ENCODE measurements at places on chromosomes 11 and 22. TPM values are rescaled to one million over a fixed set of nuclear protein-coding genes. Genes with fewer than 3 reads are reported as not detected.

PATE2 gene
- total RNA-seq = not detected

GNB1L gene
- total RNA-seq = 5.0 TPM

EI24 gene
- 21.9 TPM for total RNA-seq

GAB2 gene
- total RNA-seq = 14.4 TPM

FOLR3 gene
- 0.44 TPM for total RNA-seq

PHLDB1 gene
- total RNA-seq = 1.8 TPM

RAC2 gene
- total RNA-seq = 478 TPM

RAB36 gene
- total RNA-seq = 1.1 TPM

LRRC74B gene
- total RNA-seq = 0.10 TPM

DNA sequence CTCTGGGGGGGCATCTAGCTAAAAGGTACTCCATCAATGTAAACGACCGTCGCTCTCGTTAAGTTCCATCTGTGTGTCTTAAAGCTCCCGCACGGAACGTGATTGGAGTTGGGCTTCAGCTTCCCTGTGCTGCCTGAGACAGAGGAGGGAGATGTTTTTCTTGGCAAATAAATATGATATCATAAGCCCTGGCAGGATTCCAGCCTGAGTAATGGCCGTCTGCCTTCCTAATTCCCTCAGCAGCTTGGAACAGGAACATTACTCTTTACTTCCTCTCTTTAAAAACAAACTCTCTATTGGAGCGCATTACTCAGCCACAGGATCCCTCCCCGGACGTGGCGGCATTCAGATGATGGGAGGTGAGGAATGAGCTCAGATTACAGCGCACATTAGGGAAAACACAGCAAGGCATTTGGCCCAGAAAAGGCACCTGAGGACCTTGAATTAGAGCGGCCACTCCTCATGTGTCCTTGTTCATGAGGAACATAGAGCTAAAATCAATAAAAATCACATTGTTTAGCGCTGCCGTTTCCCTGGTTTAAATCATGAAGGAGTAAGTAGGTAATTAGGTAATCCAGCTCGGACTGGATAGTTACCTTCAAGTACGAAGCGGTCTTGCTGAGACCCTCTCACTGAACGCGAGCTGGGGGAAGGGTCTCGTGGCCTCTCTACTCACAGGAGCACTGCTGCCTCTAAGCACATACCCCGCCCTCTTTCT lies 230.4 kb downstream of the ST3GAL4 start:
- DNase-seq = no peak

DNA sequence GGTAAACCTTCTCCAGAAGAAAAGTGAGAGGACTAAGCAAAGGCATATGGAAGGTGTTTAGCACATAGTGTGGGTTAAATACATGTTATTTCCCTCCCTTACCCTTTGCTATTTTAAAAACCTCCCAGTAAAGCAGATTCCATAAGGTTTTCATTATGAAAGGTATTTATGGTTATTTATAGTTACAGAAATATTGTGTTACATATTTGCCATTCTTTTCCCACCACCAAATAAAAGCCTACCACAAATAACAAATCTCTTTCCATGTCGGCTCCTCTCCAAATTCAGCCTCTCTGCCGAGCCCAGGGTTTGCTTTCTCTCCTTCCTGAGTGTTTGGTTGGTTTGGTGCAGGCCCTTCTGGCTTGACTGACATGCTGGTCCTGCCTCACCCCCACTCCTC lies 64.4 kb downstream of the INSC start:
- DNase-seq = no peak

GRCh38 chr11:76149713-76150112 lies 56.6 kb downstream of the WNT11 start:
- no peak for DNase-seq

GRCh38 chr11:107259811-107260221 lies 197.8 kb downstream of the CWF19L2 start:
- DNase-seq = no peak

- DNase-seq = no peak
Measured at GRCh38 chr11:35458846-35459245, 39.5 kb upstream of the SLC1A2 start.

- DNase-seq = no peak
Measured at GRCh38 chr22:45785458-45785857, 113.8 kb downstream of the ATXN10 start.

DNA sequence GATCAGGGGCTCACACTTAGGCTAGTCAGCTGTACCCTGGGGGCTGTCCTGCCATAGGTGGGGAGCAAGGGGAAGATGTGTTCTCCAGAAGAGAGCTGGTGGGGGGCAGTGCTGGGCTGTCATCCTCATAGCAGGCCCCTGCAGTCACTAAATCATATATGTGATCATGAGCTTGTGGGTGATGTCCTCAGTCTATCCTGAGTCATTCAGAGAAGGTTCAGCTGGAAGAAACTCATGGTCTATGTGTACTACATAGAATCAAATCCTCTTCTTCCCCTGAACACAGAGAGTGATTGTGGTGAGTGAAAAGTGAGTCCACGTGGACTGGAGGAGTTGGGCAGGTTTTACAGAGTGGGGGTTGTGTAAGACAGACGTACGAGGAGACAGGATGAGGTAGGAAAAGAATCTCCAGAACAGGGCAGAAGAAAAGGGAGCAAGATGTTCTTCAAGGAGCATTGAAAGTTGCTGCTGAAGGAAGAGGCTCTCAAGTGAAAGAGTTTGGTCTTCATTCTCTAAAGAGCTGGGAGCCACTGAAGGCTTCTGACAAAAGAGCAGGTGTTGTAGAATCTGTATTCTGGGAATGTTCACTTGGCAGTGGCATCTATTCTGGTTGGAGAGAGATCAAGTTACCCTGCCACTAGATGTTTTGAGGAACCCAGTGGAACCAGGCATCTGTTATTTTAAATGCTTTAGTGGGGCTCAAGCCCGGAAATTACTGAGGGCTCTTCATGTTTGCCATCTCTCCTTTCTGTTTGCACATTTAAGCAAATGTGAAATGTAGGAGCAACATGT lies 68.9 kb downstream of the C22orf31 start:
- DNase-seq = no peak

GRCh38 chr11:111119751-111120150 lies 125.8 kb upstream of the POU2AF2 start:
- no peak for DNase-seq

GRCh38 chr11:17972987-17973386 lies 39.9 kb downstream of the SERGEF start:
- DNase-seq = no peak

- no peak for DNase-seq
Measured at GRCh38 chr22:47376901-47377505, 614.6 kb downstream of the TBC1D22A start.

DNA sequence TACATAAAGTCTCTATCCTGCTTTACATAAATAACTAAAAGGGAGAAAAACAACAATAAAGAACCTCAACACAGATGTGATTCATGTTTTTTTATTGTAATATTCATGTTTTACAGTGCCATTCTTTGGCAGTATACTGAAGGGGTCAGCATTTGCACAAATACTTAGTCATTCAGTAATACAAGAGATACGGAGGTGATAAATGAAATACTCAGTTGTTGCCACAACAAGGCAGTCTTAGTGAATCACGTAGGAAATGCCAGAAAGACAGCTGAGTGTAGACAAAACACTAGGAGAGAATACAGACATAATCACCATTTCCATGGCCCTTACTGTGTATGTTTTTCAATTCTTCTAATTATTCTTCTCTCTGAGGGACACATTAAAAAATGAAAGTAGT lies 910.4 kb downstream of the METTL15 start:
- no peak for DNase-seq

DNA sequence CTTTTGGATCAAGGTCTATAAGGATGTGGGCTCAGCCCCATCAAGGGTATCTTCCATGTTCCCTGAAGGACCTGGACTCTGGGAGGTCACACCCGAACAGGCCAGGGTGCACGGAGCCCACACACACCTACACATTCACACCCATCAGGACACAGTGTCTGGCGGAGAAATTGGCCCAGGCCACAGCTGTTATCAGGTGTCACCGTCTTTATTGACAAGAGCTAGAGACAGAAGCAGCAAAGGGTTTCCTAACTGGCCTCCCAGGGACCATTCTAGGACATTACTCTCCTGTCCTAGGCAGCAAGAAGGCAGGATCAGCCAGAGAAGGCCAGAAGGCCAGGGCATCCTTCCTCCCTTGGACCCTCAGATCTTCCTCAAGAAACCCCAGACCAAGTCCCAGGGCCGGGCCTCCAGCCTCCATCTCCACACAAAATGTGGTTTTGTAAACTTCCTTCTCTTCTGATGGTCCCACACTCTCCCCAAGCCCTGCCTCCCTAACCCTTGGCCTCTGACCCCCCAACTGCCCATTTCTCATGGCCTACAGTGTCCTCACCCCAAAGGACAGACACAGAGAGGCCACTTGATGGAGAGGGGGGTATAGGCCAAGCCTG lies 8.1 kb downstream of the SSTR3 start:
- DNase-seq = no peak

GRCh38 chr11:625636-626268 lies 997 bp upstream of the CDHR5 start:
- DNase-seq = no peak

DNA sequence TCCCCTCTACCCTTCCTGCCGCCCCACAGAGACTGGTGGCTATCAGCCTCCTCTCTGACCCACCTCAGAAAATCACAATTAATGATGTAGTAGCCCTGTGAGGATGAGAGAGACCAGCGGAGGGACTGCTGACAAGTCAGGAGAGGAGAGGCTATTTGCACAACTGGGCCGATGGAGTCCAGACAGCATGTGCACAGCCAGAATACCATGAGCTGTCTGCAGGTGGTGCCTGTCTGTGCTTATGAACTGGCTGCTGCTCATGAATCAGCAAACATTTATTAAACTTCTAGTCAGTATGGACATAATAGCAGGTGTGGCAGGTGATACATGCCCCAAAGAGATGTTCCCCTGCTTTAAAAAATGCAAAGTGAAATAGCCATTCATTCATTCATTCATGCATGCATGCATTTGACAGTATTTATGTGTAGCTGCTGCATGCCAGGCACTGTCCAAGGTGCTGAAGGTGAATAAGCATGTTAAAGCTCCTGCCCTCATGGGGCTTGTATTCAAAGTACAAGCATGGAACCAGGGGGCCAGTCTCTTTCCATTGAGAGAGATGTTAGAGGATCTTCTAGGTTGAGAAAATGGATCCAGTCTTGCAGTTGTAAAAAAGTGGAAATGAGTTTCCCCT lies 141.3 kb downstream of the GRIK4 start:
- no peak for DNase-seq

GRCh38 chr22:26846645-26847044 lies 189.3 kb downstream of the MIAT start:
- DNase-seq = no peak
